ENCODE measurements at places on chromosomes 6 and 20. TPM values are rescaled to one million over a fixed set of nuclear protein-coding genes. Genes with fewer than 3 reads are reported as not detected.

The ATP5F1E gene
- polyA plus RNA-seq, result 245 TPM

The TM9SF4 gene
- polyA plus RNA-seq, result 38.6 TPM

The THEMIS gene
- polyA plus RNA-seq, result 0.33 TPM

The PLAGL1 gene
- 43.8 TPM for polyA plus RNA-seq

The C20orf202 gene
- polyA plus RNA-seq, result not detected

The PFDN6 gene
- polyA plus RNA-seq, result 9.1 TPM

The SLC24A3 gene
- polyA plus RNA-seq, result not detected

The CRYBG1 gene
- polyA plus RNA-seq, result 1.9 TPM

The RSPH4A gene
- not detected for polyA plus RNA-seq

The CST5 gene
- polyA plus RNA-seq, result not detected

The LY6G6C gene
- not detected for polyA plus RNA-seq

The ANKRD66 gene
- not detected for polyA plus RNA-seq

The LY6G6F gene
- polyA plus RNA-seq, result not detected

The HBS1L gene
- polyA plus RNA-seq, result 85.0 TPM

The RSPO4 gene
- 1.9 TPM for polyA plus RNA-seq

The CTAGE9 gene
- not detected for polyA plus RNA-seq

The GABRR1 gene
- polyA plus RNA-seq, result not detected

The PSORS1C1 gene
- polyA plus RNA-seq, result 2.6 TPM

The THBD gene
- polyA plus RNA-seq, result 7.4 TPM
